ENCODE measurements at places on chromosomes 6 and 20. TPM values are rescaled to one million over a fixed set of nuclear protein-coding genes. Genes with fewer than 3 reads are reported as not detected.

Gene OXT
- not detected for total RNA-seq

Gene C6orf15
- not detected for total RNA-seq

Gene PROKR2
- not detected for total RNA-seq

Gene DZANK1
- total RNA-seq, result 2.3 TPM

Gene POFUT1
- 33.8 TPM for total RNA-seq
